ENCODE measurements at places on chromosomes 1 and 21.
A peak's percentile ranks its signal among the peaks of the same experiment; 100 is the strongest.

- DNase-seq = no peak
These were observed 161.5 kb downstream of the HLX start for GRCh38 chr1:221040691-221041285.

DNA sequence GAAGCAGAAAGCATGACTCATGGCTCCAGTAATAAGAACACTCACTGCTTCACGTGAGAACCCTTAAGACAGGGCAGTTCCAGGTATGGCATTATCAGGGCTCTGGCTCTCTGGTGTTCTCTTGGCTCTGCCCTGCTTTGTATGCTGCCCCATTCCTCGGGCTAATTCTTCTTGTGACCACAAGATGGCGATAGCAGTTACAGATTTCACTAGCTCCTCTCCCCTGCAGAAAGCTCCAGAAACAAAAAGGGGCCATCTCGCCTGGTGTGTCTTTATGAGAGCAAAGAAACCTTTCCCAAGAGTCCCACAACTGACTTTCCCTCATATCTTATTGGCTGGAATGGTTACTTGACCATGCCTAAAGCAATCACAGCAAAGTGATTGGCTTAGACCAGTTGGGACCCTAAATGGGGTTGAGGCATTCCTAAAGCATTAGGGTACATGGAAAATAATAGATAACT, 60.1 kb downstream of the F3 start:
- peak; percentile 53 for DNase-seq

DNA sequence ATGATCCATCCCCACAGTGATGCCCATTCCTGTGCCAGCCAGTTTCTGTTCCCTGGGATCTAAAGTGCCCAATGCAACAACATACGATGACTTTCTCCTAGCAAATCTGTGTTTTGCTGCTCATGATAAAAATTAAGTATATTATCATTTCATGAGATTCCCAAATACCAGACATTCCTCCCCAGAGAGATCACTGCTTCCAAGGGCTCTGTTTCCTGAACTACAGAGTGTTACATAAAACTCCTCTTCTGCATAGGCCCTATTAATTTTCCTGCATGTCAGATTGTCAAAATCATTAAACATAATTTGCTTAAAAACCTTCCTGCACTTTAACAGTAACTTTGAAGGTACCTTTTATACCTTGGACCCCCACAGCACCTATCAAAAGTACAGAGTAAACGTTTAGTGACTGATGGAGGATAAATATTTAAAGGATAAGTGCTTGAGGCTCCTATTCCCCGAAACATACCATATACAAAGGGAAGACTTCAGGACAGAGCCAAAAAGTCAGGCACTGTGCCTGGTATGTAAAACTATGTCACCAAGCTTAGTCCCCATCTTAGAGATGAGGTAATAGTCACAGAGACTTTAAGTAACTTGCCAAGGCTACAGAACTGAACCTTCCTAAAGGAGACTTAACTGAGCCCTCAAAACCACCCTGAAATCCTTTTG, 50.2 kb downstream of the SLC25A24 start:
- DNase-seq = no peak

- no peak for DNase-seq
These were observed 47.1 kb downstream of the GPR88 start for GRCh38 chr1:100584761-100585745.

DNA sequence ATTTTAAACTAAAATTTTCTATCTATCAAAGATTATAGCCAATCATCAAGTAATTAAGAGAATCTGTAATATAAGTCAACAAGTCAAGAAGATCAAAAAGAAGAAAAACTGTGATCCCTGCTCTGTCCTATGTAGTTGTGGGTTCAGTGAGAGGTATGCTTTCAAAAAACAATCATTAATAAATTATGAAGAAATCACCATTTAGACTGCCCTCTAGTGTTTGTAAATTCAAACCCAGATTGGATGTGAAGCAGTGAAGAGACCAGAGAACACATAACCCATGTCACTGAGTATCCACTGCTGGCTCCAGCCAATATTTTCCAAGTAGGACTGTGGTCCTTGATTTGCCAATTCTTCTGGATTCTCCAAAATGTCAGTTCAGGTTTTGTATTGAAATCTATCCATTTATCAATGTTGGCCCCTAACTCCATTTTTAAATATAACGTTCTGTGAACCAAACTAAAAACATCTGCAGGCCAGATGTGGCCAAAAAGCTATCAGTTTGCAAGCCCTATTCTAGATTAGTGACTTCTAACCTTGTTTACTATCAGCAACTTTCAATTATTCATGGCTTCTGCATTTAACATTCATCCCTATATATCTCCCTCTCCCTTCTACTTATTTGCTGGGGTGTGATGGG, 467.5 kb upstream of the CXADR start:
- DNase-seq = no peak

- no peak for DNase-seq
These were observed 471.4 kb downstream of the PTBP2 start for GRCh38 chr1:97192872-97193572.

DNA sequence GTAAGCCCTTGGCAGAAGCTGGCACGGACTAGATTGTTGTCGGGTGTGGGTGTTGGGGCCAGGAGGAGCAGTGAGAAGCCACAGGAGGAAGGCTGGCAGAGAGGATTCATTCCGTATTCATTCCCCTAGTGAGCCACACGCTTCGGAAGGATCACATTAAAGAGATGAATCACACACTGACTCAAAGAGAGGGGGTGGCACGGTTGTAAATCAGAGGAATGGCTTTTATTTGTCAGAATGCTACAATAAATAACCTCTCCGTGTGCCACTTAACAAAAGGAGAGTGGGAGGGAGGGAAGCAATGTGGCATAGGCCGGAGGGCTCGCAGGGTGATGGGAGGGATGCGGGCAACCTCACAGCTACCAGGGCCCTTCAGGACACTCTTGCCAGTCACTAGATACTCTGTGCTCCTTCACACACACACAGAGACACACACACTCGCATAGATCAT, 135.5 kb downstream of the HIVEP3 start:
- peak; percentile 36 for DNase-seq

GRCh38 chr1:246460406-246460805, 46.7 kb downstream of the SMYD3 start:
- no peak for DNase-seq

GRCh38 chr1:171248841-171249240, 547 bp downstream of the FMO1 start:
- DNase-seq = no peak

GRCh38 chr1:160540859-160541233, 17.8 kb upstream of the SLAMF6 start:
- DNase-seq = no peak

GRCh38 chr1:230495076-230495475, 68.9 kb upstream of the PGBD5 start:
- DNase-seq = no peak

DNA sequence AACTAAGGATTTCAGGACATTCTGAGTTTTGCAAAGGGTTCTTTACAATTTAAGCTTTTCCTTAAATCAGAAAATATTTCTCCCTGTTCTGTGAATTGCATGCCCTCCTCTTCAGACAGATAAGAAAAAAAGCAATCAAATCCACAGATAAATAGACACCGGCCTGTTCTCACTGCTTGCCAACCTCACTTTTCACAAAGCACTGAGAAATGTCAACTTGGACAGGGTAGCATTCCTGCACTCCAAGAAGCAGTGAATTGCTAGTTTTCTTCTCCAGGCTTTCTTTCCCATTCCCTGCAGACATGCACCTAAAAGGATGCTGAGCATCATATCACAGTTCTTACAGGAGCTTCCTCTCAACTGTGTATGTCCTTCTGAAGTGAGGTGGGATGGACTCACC, 226.0 kb downstream of the CHRM3 start:
- no peak for DNase-seq

DNA sequence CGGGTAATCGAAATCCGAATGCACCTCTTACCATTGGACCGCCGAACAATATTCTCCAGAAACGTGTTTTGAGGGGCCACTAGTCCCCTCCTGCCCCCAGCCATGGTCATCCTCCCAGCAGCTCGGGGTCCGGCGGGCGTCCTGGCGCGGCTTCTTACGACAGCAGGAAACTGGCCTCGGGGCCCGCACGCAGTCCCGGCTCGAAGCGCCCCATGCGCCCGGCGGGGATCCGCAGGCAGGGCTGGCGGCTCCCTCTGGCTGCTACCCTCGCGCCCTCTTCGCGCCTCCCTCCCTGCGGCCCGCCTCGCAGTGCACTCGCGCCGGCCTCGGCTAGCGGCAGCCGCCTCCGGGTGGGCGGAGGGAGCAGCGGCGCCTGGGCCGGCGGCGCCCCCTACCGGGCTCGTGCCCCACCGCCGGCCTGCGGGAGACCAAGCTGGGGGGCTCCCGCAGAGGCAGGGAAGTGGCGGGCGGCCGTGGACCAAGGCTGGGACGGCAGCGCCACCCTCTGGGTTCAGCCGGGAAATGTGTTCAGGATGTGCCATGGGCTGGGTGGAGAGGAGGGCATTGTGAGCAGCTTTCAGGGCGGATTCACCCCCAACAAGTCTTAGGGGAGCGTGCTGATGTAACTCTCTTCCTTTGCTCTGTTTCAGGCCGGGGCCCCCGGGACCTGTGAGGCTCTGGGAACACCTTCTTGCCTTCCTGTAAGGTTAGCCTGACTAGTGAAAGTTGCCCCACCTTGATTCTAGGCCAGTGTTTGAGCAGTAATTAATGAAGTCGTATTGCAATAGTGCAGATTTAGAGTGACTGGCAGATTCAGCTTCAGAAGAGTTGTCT, at the start of gene KCNH1:
Gene KCNH1, minus strand, starts transcription at position 313 of the 834 bp plus-strand sequence. Its CDS starts 203 bp downstream, at position 110.
- peak; percentile 90 for DNase-seq

- DNase-seq = peak; percentile 65
These were observed at the start of gene SUMO3 for GRCh38 chr21:44817914-44818639. TSS of gene SUMO3 (minus strand) at chr21:44818062. CDS start at chr21:44817968, 94 bp downstream.

GRCh38 chr1:147341246-147341645, 98.8 kb downstream of the CHD1L start:
- no peak for DNase-seq

DNA sequence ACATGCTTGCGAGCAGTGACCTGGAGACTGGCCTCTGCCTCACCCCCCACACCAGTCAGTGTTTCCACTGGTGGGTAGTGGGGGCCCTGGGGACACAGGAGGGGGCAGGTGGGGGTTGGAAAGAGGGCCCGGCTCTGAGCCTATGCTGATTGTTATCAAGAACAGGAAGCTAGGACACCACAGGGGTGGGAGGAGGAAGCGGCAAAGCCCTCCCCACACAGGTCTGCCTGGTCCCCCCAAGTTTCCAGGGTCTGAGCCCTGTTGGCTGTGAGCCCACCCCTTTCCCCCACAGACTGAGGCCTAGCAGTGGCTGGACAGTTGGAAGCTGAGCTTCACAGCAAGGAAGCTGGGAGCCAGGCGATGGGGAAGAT, 1.6 kb upstream of the PTPN7 start:
- no peak for DNase-seq

DNA sequence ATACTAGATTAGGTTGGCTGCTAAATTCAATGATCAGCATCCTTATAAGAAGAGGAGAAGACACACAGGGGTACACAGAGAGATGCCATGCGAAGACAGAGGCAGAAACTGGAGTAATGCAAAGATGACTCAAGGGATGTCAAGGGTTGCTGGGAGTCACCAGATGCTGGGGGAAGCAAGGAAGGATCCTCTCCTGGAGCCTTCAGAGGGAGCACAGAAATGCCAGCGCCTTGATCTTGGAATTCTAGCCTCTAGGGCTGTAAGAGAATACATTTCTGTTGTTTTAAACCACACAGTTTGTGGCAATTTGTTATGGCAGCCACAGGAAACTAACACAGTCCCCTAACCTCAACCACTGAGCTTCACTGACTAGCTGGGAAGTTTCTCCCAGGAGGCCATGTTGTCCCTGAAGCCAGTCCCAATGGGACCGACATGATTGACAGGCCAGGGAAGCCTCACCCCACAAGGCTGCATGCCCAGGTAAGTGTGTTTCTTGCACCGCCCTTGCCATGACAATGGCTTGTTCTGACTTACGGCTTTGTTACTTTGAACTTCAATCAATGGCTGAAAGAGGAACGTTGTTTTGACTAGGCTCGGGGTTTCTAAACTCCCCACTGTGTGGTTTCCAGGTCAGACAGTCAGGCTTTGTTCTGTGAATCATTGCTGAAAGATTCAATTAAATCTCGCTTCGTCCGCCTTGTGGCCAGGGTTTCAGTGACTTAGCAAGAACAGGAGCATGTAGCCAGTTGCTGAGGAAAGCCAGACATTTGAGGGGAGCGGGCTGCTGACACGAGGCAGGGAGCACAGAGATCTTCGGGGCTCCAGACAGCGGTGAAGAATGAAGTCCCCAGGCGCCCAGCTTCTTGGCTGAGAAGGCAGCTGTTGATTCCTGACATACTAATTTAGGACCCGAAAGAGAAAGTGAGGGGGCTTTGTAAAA, 62.3 kb downstream of the RUNX1 start:
- DNase-seq = no peak

GRCh38 chr21:41903559-41904351, 24.6 kb upstream of the PRDM15 start:
- DNase-seq = no peak

DNA sequence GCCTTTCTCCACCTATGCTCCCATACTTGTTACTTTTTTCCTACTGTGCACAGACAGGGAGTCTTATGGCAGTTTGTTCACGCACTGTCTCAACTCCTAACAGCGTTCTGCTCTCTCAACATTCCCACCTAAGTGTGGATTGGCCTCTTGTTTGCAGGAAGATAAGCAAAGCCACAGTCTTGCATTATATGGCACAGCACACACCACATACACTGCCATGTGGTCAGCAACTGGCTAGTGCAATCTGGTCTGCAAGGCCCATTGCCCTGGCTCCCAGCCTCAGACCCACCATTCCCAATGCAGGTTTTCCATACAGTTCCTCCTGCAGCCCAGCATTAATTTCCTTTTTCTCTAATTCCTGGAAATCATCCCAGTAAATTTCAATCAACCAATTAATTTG, 38.3 kb upstream of the LAMC2 start:
- DNase-seq = no peak

DNA sequence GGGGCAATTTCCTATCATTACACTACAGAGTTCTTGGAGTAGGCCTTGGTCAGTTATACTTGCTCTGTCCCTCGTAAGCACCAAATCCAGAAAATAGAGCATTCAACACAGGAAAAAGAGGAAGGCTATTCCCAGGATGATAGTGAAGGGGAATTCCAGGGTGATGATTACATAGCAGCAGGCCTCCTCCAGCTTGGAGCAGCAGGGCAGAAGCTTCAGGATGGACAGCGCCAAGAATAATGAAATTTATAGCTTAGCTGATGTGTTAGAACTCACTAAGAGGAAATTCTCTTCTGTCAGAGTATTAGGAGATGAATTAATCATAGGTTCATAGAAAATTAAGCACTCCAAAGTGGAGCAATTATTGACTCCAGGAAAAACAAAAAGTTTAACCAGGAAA, 10.8 kb upstream of the SMAP2 start:
- DNase-seq = no peak

GRCh38 chr1:65508051-65508450, 87.6 kb downstream of the LEPR start:
- no peak for DNase-seq

GRCh38 chr1:113282008-113282892, 108.1 kb upstream of the MAGI3 start:
- DNase-seq = no peak

Data from NCI-H774 (cell line).